ENCODE measurements at places on chromosomes 5 and 9.

DNA sequence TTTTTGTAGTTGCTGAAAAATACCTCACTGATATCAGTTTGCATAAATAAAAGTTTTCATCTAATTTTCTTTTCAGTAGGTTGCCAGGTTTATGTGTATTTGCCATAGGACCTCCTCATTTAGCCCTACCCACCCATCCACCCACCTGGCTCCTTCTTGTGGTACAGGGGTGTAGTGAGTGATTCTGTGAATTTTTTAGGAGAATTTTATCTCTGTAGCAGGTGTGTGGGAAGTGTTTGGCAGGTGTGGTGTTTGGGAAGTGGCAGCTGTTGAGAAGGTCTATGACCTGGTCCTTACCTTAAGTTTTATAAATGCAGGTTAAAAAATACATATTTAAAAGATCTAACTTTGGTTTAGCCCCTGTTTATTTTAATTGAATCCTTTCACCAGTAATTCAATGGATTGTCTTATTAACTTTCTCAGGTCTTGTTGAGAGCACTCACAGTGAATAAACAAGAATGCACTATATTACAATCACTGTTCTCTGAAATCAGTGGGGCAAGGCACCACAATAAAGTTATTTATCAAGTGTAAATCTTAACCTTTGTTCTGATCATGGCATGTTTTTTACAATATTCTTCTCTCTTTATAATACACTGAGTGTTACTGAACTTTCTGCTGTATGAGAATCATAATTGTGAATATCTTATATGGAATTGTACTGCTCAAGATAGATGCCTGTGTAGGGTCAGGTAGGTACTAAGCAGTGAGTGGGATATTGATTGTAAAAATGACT lies 189.1 kb downstream of the WDR70 start:
- no peak for DNase-seq

DNA sequence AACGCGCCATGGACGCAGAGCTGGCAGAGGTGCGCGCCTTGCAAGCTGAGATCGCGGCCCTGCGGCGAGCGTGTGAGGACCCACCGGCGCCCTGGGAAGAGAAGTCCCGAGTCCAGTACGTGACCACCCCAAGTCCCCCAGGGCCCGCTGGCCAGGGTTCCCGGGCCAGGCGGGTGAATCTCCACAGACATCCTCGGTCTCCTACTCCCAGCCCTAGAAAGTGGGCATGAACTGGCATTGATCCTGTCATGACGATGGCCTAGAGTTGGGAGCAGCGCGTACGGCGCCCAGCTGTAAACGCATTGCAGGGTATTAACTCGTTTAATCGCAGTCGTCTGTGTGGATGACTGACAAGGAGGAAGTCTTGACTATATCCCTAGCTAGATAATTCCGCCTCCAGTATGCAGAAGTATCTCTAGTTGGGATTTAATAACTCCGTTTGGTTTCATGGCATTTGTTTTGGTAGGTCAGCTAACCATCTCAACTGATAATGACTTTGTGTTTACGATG lies 293 bp downstream of the CENPP start:
- DNase-seq: no peak

GRCh38 chr9:137421838-137422603 lies 941 bp downstream of the EXD3 start:
- no peak for DNase-seq

- no peak for DNase-seq
Observed at GRCh38 chr5:127834094-127834531, 130.9 kb downstream of the CCDC192 start.

DNA sequence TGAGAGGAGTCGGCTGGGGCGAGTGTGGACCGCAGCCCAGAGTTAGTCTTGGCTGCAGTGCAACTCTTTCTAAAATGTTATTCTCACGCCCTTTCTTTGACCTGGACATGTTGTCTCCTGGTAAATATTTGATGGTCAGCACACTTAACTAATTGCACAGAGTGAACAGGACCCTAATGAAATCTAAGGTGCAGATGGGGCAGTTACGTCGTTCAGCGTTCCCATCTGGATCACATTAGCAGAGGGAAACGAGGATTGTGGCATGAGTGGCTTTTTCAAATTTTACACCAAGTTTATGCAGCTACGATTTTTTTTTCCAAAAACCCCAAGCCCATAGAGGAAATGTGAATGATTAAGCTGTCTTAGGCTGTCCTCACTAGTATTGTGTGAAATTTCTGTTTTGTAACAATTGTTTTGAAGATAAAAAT lies 483 bp downstream of the C9orf85 start:
- DNase-seq: no peak

DNA sequence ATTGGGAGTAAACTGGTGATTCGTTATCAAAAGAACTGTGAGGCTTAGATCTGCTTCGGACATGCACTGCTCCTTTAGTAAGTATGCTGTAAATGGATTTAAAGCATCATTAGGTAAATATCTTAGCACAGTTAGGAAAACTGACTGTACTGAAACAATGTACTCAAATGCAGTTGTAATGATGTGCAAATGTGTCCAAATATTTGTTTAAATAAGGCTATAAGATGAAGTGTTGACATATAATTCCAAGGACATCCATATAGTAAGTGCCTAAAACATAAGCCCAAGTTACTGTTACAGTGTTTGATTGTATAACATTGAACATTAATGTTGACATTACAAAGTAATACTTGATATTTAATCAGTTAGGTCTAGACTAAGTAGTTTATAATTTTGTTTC lies 512.5 kb upstream of the CDH18 start:
- DNase-seq: no peak

GRCh38 chr9:35568196-35568595 lies 36.9 kb upstream of the TESK1 start:
- DNase-seq: no peak

- no peak for DNase-seq
Observed at GRCh38 chr9:94908011-94908563, 181.6 kb downstream of the AOPEP start.

- no peak for DNase-seq
Observed at GRCh38 chr9:110148891-110149290, 59.1 kb downstream of the C9orf152 start.

- peak; percentile 9 for DNase-seq
Observed at GRCh38 chr5:33300209-33300742, 140.5 kb upstream of the TARS1 start.

GRCh38 chr5:108459769-108460168 lies 77.9 kb upstream of the FBXL17 start:
- DNase-seq: no peak

GRCh38 chr5:27911216-27911615 lies 872.8 kb upstream of the CDH9 start:
- DNase-seq: no peak

DNA sequence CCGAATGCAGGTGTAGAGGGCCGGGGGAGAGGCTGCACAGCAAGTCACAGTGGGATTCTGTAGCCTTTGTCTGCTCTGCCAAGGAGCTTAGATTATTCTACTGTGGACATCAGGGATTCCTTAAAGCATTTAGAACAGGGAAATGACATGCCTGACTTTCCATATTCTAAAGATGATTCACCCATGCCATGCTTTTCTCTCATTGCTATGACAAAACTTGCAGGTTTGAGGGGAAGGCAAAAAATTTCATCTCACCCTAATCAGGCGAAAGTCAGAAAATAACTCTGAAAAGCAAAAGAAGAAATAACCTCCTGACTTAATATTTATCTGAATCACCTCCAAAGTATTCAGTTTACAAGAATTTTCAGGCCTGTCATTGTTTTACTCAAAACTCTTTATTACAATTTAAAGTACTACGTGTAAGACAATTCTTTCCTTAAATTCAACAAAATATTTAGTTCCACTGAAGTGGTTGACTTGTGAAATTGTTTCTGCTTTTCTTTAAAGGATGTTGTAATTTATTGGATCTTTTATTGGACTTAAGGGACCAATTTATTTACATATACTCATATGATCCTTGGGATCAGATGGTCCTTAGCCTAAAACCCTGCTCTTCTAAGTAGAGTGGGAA lies 30.0 kb upstream of the GAS1 start:
- no peak for DNase-seq

- no peak for DNase-seq
Observed at GRCh38 chr5:54234304-54234933, 76.0 kb downstream of the ARL15 start.

GRCh38 chr9:113536483-113537228 lies 73.1 kb downstream of the RGS3 start:
- no peak for DNase-seq

DNA sequence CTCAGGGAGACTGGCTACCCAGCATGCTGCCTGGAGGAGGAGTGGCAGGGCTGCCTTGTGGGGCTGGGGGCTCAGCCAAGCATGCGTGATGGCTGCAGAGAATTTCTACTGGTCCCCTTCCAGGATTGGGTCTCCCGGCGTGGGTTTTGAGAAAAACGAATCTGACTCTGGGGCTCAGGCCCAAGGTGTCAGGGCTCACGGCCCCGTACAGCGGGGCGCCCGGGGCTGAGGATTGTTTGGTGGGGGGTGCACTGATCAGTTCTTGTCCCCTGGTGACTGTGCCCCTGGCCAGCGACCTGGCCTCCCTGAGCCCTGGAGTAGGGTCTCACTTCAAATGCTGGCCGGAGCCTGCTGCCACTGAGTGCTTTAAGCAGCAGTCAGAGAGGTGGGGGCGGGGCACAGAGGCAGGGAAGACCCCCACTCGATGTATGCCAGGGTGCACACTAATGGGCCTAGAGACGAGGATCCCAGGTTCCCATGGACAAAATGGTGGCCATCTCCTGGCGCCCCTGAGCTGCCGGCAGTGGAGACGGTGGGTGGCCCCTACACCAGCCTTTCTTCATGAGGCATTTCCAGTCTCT lies 45.5 kb upstream of the RNU6ATAC start:
- DNase-seq: no peak

DNA sequence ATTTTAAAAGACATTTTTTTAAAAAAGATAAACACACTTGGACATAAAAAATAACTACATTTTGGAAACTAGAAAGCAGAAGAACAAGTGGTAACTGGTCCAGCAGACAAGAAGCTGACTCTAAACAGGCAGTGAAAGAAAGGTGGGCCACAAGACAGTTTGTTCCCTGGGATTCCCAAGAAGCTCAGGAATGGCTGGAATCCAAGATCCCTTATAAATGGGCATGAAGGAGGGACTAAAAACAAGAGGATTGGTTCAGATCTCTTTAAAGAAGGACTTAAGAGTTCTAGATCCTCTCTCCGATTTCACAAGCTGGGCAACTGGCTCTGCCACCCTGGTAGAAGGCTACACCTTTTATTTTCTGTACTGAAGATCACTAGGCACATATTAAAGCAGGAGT lies 102.8 kb downstream of the ARL15 start:
- DNase-seq: no peak

DNA sequence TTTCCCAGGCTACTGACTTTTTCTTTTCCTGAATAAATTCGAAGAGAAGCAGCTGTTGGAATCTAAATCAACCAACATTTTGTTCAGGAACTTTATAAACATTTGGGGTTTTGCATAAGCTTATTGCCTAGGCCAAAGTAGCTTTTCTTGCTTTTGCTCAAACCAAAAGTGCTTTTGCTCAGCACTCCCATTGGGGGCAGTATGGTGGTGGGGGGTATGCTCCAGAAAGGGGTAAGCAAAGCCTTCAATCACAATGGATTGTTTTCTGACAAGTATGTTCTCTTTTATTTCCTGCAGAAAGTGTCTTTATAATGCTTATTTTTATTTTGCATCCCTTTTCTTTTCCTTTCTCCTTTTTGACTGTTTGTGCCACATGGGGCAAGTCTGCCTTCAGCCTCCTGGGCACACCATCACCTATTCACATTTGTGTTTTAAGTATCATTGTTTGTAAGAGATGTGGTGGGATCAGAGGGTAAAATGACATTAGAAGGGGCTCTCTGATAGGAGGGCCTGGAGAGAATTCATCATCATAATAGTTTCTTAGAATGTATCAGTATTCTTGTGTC lies 86.0 kb downstream of the PRDM6 start:
- DNase-seq: no peak

DNA sequence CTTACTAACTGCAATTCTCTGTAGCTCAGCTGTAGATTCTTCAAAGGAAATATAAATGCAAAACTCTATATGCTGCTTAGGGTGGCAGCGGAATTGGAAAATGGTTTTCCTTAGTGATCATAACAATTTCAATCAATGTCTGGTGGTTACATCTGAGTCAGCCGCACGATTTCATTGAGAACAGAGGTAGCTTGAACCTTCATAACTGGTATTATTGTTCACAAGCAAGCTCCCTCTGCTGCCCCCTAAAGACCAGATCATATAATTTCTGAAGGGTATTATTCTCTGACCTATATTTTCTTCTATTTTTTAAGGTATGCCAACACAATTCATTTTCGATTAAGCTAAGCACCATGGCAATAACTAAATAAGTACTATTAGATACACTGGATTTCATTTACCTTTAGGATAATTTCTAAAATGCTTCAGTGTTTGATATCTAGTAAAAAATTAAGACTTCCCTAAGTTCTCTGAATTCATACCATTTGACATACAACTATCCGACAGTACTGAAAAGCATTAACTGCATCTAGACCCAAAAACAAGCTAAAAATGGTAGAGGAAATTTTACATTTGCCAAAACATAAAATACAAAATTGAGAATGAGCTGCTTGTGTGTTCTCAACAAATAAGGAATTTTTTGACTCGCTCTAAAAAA lies 181.1 kb upstream of the SPEF2 start:
- DNase-seq: no peak

- no peak for DNase-seq
Observed at GRCh38 chr9:123983047-123983446, 28.5 kb upstream of the LHX2 start.

- no peak for DNase-seq
Observed at GRCh38 chr5:108687595-108688200, 60.0 kb upstream of the FER start.

- peak; percentile 96 for DNase-seq
Observed at GRCh38 chr9:19408693-19409400, at the start of gene ACER2. Gene ACER2, plus strand, starts transcription at chr9:19409009. Its CDS starts 76 bp downstream, at chr9:19409085.

DNA sequence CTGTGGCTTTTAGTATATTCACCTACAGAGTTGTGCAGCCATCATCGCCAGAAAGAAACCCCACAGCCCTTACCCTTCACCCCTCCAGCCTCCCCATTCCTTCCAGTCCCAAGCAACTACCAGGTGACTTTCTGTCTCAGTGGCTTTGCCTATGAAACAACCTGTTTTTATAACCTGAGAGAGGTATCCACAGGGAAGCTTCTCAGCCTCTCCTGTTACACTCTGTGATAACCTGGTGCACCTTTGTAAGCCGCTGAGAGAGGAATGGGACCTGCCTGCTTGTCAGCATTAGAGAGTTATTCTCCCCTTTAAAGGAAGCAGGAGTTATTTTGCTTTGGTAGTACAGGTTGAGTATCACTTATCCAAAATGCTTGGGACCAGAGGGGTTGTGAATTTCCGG lies 93.6 kb downstream of the TRIO start:
- DNase-seq: no peak
